Neural crest cell (in vitro differentiated cells): ENCODE measurements at places on chromosomes 3 and 15.

- no peak for DNase-seq
Observed at GRCh38 chr15:66294157-66294931, 976 bp downstream of the DIS3L start.

GRCh38 chr3:81770710-81771109 is 9.3 kb upstream of the GBE1 start:
- no peak for DNase-seq

GRCh38 chr15:99145778-99146177 is 40.9 kb downstream of the SYNM start:
- DNase-seq: no peak

DNA sequence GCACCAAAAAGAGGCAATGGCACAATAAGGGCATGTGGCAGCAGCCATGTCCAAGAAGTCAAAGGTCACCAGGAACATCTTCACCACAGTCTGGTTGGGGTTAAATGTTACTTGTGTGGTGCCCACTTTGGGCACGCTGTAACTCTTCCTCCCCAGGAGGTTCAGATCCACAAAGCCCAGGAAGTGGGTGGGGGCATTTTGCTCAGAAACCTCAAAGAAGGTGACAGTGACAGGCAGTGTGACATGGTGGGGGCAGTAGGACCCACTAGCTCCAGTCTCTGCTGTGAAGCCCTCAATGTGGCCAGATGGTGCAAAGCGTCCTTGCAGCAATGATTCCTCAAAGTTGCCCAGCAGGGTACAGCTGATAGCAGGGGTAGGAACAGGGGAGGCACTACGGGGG is 5.8 kb downstream of the ZNF80 start:
- DNase-seq: no peak

DNA sequence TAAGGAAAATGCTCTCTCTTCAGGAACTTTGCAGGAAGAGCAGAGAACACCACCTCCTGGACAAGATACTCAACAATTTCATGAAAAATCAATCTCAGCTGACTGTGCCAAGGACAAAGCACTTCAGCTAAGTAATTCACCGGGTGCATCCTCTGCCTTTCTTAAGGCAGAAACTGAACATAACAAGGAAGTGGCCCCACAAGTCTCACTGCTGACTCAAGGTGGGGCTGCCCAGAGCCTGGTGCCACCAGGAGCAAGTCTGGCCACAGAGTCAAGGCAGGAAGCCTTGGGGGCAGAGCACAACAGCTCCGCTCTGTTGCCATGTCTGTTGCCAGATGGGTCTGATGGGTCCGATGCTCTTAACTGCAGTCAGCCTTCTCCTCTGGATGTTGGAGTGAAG is 200.5 kb downstream of the AKAP13 start:
- no peak for DNase-seq

- no peak for DNase-seq
Observed at GRCh38 chr3:171234298-171235010, 207.9 kb upstream of the SLC2A2 start.

GRCh38 chr3:50358355-50358910 is 888 bp downstream of the TMEM115 start:
- DNase-seq: no peak

GRCh38 chr15:39770748-39771689 is 11.6 kb downstream of the FSIP1 start:
- DNase-seq: no peak

- DNase-seq: no peak
Observed at GRCh38 chr3:72231439-72232196, 446.7 kb upstream of the PROK2 start.

- DNase-seq: no peak
Observed at GRCh38 chr3:71436337-71436736, 147.2 kb downstream of the FOXP1 start.

DNA sequence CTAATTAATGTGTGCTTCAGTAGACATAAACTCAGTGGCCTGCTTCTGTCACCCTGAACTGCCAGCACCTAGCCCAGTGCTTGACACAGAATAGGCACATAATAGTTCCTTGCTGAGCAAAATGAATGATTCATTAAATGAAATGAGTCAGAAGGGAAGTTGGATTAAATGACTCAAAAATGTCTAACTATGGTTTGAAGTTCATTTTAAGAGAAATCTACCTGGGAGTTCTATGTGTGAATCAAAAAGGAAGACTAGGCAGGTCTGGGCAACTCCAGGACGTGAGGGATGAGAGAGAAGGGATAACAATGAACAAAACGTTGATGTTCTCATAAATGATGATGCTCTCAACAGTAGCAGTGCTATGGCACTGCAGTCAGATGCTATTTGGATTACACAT is 175.0 kb downstream of the CFAP20DC start:
- DNase-seq: no peak

GRCh38 chr3:147099076-147099475 is 307.3 kb downstream of the ZIC4 start:
- no peak for DNase-seq

GRCh38 chr3:155193868-155194267 is 99.6 kb downstream of the STRIT1 start:
- no peak for DNase-seq

GRCh38 chr3:170485294-170485693 is 66.6 kb downstream of the CLDN11 start:
- no peak for DNase-seq

DNA sequence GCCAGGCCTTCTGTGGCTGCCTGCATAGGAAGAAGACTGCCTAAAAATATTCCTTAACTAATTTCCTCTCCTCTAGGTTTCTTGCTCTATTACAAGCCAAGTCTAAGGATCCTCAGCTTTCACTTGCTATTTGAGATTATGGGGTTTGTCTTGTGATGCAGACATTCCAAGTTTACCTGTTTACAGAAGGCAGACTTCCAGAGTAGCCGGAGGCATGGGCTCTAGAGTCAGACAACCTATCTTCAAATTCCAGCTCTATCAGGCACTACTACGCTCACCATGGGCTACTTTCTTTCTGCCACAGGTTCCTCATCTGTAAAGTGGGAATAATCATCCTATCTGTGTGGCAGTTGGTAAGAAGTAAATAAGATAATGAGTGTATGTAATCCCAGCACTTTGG is 95.6 kb upstream of the BCL6 start:
- DNase-seq: no peak

- no peak for DNase-seq
Observed at GRCh38 chr15:61119556-61119955, 109.5 kb downstream of the RORA start.

- no peak for DNase-seq
Observed at GRCh38 chr3:115380883-115381572, 233.9 kb upstream of the ZBTB20 start.

- DNase-seq: no peak
Observed at GRCh38 chr15:22951381-22952280, 28.5 kb downstream of the CYFIP1 start.

GRCh38 chr15:28117432-28117990 is 18.4 kb upstream of the OCA2 start:
- DNase-seq: no peak

DNA sequence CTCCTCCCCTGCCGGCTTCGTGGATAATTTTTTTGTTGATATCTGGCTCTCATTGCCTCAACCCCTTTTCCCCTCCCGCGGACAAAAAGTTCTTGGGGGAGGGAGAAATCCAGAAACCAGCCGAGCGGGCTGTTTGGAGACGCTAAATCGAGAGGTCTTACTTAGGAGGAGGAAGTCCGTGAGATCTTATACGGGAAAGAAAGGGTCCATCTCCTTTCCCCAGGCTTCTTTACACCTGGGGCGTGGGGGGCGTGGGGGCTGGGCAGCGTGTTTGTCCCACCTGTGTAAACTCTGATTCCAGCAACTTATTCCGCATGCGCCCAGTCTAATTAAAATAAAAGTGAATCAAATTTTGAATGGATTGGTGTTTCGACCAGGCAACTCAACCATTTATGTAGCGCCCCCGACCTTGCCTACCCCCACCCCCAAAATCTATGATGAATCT is 364 bp upstream of the CADPS start:
- DNase-seq: no peak

DNA sequence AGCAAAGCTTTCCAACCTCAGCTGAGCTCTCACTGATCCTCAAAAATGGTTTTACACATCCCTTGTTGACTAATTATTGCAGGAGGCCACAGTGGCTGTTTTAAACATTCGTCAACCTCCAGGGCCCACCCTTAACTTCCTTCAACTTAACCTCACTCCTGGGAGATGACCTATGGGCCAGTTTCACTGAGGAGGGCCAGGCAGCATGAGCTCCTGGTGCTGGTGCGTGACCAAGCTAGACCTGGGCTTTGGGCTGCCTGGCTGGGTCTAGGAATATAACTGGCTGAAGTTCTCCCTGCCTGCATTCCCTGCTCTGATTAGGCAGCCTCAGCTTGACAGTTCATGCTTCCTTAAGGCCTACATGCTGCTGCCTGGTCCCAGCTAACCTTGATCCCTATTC is 273.7 kb upstream of the ATP11B start:
- no peak for DNase-seq
